Stimulated activated naive CD8-positive, alpha-beta T cell treated with anti-CD3 and anti-CD28 coated beads, Interleukin-15, amount 100 ng/mL, for 72 hours (primary cell): ENCODE measurements at places on chromosomes 4 and X.

DNA sequence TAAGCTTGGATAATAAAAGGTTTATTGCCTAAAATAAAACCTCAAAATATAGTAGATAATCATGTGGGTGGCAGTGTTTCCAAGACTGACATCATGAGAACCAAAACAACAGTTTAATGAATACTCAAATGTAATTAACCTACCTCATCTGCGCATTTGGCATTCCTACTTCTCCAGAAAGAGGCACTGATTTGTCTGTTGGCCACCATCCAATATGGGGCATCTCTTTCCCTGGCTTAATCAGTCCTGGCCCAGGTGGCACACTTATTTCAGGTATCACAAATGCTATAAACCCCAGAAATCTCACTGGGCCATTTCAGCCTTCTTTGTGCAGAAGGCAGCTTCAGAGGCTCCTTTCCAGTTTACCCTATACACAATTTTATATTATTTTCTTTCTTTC lies 192.2 kb downstream of the COMMD8 start:
- no peak for DNase-seq

DNA sequence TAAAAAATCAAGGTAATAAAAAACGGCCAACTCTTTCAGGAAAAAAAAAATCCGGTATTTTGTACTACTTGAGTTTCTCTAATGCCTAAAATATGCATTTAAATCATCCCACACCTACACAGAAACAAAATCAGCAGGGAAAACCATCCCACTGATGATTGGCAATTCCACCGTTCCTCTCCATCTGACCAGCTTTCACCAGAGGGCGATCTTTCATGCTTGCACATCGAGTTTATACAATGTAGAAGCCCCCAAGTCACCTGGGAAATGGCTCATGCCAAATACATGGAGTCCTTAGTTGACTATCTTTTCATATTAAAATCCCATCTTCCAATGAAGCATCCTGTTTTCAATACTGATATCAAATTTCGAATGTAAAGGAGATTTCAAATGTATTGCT lies 69.2 kb downstream of the PTCHD1 start:
- no peak for DNase-seq

DNA sequence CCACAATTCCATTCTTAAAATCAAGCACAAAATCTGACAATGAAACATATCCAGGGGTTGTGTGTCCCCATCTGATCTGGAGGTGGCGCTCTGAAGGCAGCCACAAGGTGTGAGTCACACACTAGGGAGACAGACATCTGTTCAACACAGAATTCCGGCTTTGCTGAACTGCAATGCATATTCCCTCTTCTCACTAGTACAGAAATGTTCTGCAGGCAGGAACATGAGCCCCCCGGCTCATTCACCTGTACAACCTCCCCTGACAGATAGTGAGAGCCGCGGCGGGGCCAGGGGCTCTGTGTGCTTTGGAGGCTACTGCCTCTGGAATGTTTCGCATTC lies 41.9 kb downstream of the WDR1 start:
- DNase-seq = no peak

DNA sequence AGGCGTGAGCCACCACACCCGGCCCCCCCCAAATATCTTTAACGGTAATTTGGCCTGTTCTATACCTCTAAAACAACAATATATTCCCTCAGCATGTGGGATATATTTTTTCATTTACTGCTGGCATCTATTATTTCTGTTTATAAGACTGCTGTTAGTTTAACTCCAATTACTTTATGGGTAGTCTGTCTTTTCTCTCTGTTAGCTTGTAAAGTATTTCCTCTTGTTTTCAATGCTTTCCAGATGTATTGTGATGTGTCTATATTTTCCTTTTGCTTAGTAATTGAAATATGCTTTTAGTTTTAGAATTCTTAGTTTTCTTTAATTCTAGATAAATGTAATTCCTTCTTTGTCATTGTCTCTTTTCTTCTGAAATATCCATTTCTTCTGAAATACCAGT lies 445.8 kb downstream of the ANKRD50 start:
- DNase-seq = no peak

GRCh38 chrX:111687305-111687704 lies 6.3 kb downstream of the ALG13 start:
- DNase-seq = no peak
